Stimulated activated CD4-positive, alpha-beta T cell treated with anti-CD3 and anti-CD28 coated beads, Interleukin-2, amount 100 ng/mL, for 24 hours (primary cell): ENCODE measurements at places on chromosomes 16 and 17.

DNA sequence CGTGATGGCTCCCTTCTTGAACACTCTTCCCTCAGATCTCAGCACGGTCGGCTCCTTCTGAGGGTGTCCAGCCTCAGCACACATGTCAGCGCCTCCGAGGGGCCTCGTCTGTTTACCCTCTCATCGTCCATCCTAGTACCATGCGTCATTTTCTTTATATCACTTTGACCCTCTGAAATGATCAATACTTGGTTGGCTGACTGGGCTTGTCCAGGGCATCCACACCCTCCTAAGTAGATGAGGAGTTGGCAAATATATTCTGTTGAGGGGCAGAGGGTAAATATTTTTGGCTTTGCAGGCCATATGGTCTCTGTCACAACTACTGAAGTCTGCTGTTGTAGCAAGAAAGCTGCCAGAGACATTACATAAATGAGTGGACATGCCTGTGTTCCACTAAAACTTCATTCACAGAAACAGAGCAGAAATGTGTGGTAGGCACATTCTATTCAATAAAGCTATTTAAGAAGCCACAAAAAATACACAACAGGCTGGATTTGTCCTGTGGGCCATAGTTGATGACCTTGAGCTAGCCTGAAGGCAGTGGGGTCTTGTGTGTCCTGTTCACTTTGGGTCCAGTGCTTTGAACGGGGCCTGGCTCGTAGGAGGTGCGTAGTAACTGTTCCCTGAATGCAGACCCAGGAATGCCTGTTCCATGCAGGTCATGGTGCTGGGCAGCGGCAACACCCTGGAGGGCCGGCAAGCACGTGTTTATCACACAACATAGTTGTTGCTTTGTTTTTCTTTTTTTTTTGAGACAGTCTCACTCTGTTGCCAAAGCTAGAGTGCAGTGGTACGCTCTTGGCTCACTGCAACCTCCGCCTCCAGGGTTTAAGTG is 185.8 kb downstream of the SNX29 start:
- DNase-seq = no peak

DNA sequence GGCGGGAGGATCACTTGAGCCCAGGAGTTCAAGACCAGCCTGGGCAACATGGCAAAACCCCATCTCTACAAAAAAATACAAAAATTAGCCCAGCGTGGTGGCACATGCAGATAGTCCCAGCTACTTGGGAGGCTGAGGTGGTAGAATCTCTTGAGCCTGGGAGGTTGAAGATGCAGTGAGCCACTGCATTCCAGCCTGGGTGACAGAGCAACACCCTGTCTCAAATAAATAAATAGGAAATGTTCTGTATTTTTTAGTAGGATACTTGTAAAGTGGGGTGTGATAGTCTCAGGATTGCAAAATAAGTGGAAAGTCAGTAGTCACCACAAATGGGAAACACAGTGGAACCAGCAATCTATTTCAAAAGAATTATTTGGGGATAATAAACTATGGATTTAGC is 4.0 kb downstream of the RSPRY1 start:
- no peak for DNase-seq

- no peak for DNase-seq
These were observed 175.4 kb downstream of the SEC14L1 start for GRCh38 chr17:77316191-77316641.

- no peak for DNase-seq
These were observed 134.5 kb downstream of the RAB11FIP4 start for GRCh38 chr17:31525801-31526549.

DNA sequence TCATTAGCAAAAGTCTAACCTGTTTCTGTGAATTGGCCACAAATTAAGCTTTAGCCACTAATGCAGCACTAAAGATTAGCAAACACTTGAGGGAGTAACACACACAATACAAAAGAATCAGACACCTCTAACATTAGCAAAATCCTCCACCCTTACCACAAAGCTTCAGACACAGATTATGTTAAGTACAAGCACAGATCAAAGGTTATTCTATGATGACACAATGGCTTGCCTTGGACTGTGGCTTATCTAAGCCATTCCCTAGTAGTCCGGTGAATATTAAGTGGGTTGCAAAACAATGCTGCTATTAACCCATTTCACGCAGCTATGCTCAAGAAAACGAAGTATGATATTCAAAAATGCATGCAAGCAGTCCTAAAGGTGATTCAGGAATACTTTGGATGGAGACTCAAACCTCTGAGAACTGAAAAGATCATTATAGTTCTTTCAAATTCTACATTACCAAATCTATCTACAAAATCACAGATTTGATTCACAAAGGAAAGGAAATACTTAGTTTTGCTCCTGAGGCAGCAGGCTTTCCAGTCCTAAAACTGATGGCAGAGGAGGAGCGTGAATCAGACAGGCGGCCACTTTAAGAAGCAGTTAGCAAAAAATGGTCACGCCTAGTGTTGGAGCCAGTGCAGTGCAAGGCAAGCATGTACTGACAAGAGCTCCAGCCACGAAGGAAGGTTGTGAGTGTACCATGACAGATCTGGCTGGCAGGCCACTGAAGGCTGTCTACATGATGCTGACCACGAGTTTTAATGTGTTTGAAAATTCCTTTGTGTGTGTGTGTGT is 67.2 kb downstream of the PARN start:
- DNase-seq = no peak

DNA sequence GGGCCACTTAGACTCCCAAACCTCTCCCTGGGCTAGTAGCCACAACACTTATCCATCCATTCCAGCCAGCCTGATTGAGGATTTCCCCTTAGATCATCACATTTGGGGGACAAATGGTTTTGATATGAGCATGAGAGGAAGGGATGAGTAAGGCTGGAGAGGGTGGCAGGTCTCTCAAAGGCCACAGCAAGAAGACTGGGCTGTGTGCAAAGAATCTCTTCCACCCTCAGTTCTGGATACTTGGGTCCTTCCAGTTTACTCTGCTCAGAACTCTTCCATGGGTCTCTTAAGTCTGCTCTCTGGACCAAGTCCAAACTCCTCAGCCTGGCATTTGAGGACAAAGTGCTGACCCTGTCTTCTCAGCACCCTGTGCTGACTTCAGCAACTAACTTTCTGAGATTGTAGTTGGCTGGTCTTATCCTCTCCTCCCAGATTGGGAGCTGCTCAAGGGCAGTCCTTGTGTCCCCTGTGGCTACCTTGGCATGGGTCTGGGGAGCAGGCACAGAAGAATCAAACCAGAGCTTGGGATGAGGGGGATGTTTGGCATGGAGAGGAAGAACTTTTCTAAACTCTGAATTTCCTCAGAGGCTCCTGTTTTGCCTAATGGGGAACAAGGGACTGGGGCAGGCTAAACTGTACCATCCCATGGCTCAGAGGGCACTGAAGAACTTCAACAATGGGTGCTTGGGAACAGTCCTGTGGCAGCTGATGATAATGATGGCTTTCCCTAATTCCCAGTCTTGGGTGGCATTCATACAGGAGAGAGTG is 3.1 kb upstream of the NFATC3 start:
- DNase-seq = peak; percentile 33
